ENCODE measurements at places on chromosomes 1 and 21. TPM values are rescaled to one million over a fixed set of nuclear protein-coding genes. Genes with fewer than 3 reads are reported as not detected.
A peak's percentile ranks its signal among the peaks of the same experiment; 100 is the strongest.

DNA sequence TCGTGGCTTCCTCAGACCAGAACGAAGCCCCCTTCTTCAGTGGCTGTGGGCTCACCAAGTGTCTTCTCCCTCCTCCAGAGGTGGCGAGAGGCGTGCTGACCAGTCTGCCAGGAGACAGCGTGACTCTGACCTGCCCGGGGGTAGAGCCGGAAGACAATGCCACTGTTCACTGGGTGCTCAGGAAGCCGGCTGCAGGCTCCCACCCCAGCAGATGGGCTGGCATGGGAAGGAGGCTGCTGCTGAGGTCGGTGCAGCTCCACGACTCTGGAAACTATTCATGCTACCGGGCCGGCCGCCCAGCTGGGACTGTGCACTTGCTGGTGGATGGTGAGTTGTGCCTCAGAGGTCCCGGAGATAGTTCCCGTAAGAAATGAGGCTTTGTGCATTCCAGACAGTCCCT, 24.0 kb downstream of the IL6R start:
- no peak for DNase-seq

The GNG12 gene
- total RNA-seq = 116 TPM

The C1orf56 gene
- 22.6 TPM for total RNA-seq

DNA sequence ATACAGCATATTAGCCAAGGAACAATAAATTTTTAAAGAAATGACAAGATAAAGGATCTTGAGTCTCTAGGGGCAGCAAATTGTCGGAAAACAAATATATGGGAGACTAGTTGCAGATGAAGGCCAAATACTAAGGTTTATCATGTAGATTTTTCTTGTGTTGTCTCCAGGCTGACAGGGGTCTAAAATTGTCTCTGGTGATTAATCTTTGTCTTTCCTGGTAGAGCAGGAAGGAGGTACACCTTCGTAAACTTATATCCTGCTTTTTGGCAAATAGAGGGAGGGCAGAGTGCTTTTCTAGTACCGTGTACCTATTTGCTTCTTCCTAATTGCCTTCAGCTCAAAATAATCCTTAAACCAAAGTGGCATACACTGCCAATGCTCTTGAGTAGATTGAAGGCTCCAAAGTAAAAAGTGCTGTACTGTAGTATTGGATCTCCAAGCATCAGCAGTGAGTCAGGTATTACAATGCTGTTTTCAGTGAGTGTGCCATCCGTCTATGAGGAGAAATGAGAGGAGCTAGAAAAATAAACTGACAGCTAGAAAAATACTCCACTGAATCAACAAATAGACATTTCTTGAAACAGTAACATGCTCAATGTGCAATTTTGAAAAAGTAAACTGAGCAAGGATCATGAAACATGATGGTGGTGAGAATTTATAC, 1.8 kb upstream of the LEPR start:
- no peak for DNase-seq

The LRRC7 gene
- 17.3 TPM for total RNA-seq

DNA sequence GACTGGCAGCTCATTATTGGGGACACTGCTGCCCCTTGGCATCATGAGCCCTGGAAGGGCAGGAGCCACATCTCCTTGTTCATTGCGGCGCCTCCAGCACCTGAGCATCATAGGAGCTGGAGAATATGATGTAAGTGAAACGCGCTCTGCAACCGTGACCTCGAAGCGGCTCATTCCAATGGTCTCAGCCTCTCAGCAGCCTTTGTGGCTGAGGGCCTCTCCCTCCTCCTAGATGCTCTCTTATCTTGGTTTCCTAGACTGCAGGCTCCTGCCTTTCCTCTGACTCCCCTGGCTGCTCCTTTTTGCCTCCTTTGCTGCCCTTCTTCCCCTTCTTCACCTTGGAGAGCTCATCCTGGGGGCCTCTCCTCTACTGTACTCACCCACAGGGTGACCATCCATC, 83.6 kb upstream of the CASZ1 start:
- no peak for DNase-seq

The AMY1C gene
- 1.7 TPM for total RNA-seq

The HES2 gene
- total RNA-seq = not detected

The E2F2 gene
- 0.27 TPM for total RNA-seq

The MX2 gene
- total RNA-seq = 7.6 TPM

DNA sequence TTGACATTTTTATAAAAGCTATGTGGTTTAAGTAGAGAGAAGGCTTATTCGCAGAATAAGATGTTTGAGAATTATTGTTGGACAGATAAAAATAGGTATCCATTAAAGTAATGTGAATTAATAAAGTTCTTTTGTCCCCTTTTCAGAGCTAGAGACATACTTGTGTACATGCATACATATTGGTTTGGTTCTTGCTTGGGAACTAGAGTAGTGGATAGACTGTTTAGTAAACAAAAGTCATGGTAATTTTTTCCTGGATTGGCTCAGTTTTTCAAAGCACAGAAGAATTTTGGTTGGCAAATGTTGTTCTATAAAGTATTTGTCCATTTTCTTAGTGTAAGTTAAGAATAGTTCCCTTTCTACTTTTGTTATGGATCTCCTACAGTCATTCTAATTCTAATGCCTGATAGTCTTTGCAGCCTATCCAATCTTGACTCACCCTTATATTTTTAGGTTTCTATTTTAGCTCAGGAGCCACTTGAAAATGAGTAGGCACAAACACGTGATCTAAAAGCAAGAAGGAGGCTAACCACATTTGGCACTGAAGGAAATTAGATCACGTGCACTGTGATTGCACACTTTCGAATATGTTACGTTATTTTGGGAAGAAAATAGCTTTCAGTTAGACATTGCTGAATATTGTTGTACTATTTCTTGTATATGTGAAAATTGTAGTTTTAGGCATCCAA, 47.0 kb downstream of the RABGAP1L start:
- no peak for DNase-seq

The MROH9 gene
- total RNA-seq = 0.40 TPM

The LDLRAD2 gene
- not detected for total RNA-seq

- DNase-seq = peak; percentile 25
These were observed 6.3 kb downstream of the HPCA start for GRCh38 chr1:32892368-32893197.

GRCh38 chr1:186950547-186950946, 121.8 kb downstream of the PLA2G4A start:
- DNase-seq = no peak

GRCh38 chr1:1121611-1122077, 5.8 kb upstream of the C1orf159 start:
- DNase-seq = no peak

The PLXNA2 gene
- 22.2 TPM for total RNA-seq

The CYP4B1 gene
- 29.4 TPM for total RNA-seq

DNA sequence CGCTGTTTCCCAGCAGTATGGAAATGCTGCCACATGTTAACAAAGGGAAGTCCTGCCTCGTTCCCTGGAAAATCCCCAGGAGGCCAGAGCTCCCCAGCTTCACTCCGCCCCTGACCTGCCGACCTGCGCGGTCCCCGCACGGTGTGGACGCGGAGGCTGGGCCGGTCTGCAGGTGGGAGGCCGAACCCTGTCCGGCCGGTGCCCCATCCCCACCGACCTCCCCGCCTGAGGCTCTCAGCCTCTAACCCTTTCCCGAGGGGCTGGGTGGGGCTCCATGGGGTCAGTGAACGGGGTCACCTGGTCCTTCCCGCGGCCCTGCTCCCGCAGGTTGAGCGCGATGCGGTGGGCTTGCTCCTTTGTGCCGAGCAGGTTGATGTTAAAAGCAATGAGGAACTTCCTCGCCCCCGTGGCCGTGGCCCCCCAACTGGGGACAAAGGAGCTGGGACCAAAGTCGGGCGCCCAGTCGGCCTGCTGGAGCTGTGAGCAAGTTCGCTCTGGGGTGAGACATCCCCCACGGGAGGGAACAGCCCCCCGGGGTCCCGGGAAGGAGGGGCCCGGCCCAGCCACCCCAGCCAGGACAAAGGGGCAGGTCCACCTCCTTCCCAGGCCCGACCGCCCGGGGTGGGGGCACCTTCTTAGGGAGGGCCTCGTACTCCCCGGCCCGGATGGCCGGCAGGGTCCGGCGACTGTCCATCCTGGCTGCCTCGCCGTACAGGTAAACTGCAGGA, 4.0 kb downstream of the FTCD start:
- peak; percentile 1 for DNase-seq

The CHAF1B gene
- 0.89 TPM for total RNA-seq

The EPHA2 gene
- 53.2 TPM for total RNA-seq

DNA sequence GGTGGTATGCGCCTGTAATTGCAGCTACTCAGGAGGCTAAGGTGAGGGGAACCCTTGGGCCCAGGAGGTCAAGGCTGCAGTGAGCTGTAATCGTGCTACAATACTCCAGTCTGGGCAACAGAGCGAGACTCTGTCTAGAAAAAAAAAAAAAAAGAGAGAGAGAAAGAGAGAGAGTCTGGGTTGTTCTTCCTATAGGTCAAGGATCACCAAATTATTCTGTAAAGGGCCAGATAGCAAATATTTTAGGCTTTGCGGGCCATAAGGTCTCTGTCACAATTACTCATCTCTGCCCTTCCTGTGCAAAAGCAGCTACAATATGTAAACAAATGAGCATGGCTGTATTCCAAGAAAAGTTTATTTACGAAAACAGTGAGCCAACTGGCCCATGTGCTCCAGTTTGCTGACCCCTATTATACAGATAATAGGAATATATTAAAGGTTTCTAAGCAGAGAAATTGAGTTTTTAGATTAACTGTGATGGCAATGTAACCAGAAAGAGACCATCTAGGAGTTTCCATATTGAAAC, 2.1 kb downstream of the SASS6 start:
- no peak for DNase-seq

Measured in thyroid gland (tissue), 4 donors.